Endothelial cell (in vitro differentiated cells): ENCODE measurements at places on chromosomes 4 and X.
A peak's percentile ranks its signal among the peaks of the same experiment; 100 is the strongest.

DNA sequence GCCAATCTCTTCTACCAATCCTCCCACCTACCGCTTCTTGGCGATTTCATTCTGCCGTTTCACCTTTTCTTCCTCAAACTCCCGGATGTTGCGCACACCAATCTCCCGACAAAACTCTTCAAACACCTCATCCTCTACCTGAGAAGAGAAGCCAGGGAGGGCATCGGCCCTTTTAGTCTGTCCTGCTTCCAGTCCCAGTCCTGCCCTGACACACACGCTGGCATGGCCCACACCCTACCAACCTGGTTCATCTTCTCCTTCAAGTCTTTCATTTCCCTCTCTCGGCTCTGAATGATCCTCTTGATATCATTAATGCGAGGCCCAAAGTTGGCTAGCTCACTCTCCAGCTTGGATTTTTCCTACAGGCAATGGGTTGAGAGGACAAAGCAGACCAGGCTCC, 18.9 kb downstream of the SMC1A start:
- no peak for DNase-seq

DNA sequence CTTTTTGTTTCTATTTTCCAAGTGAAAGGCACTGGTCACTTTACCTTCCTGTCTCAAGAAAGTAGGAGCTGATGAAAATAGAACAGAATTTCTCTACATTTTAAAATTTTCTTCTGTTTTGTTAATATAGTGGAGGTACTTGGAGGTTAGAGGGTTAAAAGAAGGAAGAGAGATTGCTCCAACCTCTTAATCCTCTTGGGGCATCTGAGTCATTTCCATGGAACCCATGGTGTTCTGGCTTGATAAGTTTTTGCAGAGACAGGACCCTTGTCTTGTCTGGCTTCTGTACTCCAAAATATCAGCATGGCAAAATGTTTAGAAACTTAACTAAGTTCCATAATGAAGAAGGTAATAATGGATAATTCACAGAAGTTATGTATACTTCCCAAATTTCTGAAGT, 727.2 kb downstream of the C4orf33 start:
- DNase-seq: no peak

DNA sequence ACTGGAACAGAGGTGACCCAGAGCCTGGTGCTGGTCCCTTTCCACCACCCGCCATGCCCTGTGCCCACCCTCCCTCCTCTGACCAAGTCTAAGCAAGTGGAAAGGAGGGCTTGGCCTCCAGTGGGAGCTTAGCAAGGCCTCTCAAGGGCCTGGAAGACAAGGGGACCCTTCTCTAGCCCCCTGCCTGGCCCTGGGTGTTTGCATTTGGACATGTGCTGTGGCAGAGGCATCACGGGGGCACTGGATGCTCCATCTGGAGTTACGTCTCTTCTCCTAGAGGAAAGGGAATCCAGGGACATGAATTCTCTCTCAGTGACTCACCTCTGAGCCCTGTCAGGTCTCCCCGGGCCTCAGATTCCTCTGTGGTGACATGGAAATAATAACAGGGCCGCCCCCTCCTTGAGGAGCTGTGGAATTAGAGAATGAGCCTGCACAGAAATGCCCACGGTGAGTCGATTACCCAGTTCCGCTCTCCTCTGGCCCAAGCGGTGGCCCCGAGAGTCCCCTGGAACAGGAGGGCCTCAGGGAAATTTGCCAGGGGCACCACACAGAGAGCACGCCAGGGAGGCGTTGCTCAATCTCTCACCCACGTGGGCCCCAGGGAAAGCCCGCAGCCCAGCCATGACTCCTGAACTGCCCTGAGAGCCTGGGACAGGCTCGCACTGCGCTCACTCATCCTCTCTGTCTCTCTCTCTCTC, 189.6 kb downstream of the BCOR start:
- no peak for DNase-seq

GRCh38 chrX:38891641-38892413, 90.6 kb downstream of the MID1IP1 start:
- no peak for DNase-seq

DNA sequence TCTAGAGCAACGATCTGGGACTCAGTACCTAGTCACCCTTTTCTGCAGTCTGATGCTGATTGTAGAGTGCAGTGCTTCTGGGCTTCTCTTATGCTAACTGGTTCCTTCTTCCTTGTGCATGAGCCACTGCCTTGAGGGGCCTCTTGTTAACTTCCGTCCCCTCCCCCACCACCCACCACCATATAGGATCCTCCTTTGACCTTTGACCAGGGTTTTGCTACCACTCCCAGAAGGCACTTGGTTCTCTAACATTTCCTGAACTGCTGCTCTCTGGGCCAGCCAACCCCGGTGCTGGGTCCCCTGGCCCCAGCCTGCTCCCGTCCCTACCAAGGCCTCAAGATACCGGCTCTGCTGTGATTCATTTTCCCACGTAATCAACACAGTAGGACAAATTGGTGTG, 104.6 kb upstream of the KLF3 start:
- DNase-seq: no peak

DNA sequence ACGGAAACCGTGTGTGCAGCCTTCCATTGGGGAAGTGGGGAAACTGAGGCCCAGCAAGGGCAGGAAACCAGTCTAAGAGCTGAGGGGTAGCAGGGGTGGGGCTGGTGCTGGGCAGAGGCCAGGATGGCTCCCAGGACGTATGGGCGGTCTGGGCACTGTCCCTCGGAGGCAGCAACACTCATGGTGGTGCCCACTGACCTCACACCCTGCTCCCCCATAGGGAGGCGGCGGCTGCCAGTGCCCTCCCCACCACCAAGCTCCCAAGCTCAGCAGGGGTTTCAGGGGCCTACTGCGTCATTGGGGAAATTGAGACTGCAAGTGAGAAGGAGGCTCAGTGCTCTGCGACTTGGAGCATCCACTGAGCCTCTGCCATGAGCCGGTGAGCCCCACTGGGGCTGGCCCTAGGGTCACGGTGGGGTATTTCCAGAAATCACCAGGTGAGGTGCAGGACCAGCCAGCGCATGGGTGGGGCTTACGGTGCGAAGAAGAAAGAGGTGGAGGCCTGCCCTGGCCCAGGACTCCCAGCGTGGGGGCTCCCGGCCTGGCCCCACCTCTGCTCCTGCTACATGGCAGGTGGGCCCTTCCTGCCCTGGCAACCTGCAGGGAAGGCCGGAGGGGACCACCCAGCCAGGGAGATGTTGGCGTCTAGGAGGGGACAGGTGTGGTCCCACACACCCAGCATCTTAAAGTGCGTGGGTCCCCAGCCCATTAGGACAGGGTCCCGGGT, 915 bp downstream of the MSANTD1 start:
- no peak for DNase-seq

GRCh38 chr4:78529569-78530209, 21.9 kb upstream of the ANXA3 start:
- DNase-seq: no peak

DNA sequence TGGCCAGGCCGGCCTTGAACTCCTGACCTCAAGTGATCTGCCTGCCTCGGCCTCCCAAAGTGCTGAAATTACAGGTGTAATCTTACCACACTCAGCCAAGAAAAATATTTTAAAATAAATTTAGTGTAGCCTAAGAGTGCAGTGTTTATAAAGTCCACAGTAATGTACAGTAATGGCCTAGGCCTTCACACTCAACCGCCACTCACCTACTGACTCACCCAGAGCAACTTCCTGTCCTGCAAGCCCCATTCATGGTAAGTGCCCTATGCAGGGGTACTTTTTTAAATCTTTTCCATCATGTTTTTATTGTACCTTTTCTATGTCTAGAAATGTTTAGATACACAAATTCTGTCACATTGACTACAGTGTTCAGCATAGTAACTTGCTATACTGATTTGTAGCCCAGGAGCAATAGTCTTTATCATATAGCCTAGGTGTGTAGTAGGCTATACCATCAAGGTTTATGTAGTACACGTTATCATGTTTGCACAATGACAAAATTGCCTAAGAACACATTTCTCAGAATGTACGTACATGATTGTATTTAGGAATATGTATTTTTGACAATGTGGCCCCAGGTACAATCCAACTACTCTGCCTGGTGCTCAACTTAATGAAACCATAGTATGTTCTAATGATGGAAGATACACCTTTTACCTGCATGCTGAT, 455.2 kb downstream of the PCDH7 start:
- DNase-seq: no peak

- peak; percentile 58 for DNase-seq
Measured at GRCh38 chr4:39698424-39699009, 581 bp downstream of the UBE2K start.

GRCh38 chr4:52164116-52164515, 113.0 kb downstream of the SPATA18 start:
- DNase-seq: no peak

DNA sequence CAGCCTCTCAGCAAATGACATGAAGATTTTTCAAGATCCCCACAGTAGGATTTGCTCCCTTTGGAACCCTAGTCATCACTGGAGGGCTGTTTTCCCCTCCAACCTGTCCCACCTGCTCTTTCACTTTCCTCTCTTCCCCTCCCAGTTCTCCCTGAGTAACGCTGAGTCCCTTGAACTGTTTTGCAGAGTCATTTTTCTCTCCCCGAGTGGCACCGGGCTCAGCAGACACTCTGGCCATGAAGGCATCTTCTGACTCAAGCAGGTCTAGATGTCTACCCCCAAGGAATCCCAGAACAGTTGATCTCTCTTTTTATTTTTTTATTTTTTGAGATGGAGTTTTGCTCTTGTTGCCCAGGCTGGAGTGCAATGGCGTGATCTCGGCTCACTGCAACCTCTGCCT, 52.2 kb downstream of the HTRA3 start:
- no peak for DNase-seq

DNA sequence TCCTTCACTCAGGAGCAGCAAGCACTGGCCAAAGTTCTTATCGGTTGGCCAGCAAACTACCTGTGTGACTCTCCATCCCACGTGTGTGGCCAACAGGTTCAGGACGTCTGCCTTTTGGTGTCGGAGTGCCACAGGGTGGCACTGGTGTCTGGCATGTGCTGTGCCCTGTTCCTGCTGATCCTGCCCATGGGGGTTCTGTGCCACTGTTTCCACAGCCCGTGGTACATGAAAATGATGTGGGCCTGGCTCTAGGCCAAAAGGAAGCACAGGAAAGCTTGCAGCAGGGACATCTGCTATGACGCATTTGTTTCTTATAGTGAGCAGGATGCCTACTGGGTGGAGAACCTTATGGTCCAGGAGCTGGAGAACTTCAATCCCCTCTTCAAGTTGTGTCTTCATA, 4.6 kb upstream of the TLR2 start:
- DNase-seq: no peak

- no peak for DNase-seq
Measured at GRCh38 chrX:64782923-64783322, 193.3 kb downstream of the ZC4H2 start.

GRCh38 chr4:69753686-69754085, 6.7 kb downstream of the SULT1B1 start:
- DNase-seq: no peak
